ENCODE measurements at places on chromosomes 5 and 9.
A peak's percentile ranks its signal among the peaks of the same experiment; 100 is the strongest.

GRCh38 chr5:103036601-103037000 lies 83.3 kb downstream of the GIN1 start:
- peak; percentile 34 for DNase-seq

DNA sequence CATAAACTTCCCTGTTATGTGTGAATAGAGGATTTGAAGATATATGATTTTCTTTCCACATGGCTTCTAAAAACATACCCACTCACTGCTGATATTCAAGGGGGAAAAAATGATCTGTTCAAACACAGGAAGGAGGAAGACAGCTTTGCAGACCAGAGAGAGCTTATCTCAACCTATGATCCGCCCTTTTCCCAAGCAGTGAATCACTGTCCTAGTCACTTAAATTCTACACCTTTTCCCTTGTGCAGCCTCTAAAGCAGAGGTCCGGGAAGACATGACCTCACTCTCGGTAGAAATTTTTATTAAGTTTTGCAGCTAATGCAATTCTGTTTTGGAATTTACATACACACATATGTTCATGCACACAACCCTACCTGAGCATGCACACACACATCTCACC lies 197.2 kb downstream of the DIRAS2 start:
- DNase-seq: no peak

DNA sequence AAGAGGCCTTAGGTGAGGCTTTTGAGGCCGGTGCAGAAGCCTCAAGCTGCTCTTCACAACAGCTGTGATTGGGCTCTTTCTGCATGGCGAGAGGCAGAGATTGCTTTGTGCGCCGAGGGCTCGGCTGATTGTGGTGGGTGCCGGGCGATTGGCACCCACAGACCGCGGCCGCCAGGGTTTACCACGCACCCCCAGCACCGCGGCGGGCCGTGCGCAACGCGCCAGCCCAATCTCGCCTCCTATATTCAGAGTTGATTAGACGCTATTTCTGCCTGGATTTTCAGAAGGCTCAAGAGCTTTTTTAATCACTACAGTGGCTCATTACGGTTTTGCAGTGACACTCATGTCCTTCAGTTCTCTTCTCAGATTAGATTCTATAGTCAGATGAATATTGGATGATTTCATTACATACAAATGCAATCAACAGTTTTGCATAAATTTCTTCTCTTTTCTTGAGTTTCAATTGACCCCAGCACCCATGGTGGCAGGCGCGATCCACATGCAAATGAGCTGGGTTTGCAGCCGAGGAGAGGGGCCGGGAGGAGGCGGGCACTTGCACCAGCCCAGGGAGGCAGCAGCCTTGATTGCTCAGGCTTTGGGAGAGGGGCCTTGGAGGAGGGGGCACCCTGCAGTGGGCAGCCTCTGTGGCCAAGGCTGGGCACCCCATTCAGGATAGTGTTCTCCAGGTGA lies 33.8 kb upstream of the PTGS1 start:
- no peak for DNase-seq

- peak; percentile 87 for DNase-seq
These were observed 996.4 kb upstream of the WWC1 start for GRCh38 chr5:167294882-167295680.

Data from fibroblast of skin of left quadriceps (primary cell).